ENCODE measurements at places on chromosomes 7 and 10. TPM values are rescaled to one million over a fixed set of nuclear protein-coding genes. Genes with fewer than 3 reads are reported as not detected.

The H2BK1 gene
- 3.8 TPM for total RNA-seq

DNA sequence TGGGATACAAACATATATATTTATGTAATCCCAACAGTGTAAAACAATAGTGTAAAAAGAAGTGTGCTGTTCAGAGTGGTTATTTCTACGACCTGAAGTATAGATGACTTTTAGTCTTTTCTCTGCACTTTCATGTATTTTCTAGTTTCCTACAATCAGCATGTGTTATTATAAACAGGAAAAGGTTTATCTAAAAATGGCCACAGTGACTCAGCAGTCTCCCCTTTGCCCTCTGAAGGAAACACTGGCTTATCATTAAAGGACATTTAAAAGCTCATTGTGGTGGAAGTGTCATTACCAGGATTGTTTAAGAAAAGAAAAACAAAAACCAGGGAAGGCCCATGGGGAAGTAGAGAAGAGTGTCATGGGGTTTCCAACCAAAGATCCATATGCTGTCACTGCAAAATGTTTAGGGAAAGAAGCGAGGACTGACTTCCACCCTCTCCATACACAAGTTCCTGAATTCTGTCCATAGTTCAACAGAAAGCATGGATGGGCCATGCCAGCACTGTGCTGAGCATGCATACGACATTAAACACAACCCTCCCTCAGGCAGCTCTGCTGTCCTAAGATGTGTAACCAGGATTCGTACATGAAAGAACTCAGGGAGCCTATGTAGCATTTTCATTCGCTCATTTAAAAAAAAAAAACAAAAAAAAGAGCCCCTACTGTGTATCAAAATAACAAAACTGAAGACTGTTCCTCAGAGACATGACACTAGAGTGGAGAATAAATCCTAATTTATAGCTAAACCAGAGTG is 10.2 kb downstream of the CYREN start:
- DNase-seq = no peak
- peak overlapping the region; percentile 52 for H3K4me3 ChIP-seq
- H3K4me1 ChIP-seq = peaks cover 21% of the 10 kb centered on the region
- H3K36me3 ChIP-seq = peaks cover 29% of the 10 kb centered on the region
- H3K27me3 ChIP-seq = no peaks in the 10 kb centered on the region

DNA sequence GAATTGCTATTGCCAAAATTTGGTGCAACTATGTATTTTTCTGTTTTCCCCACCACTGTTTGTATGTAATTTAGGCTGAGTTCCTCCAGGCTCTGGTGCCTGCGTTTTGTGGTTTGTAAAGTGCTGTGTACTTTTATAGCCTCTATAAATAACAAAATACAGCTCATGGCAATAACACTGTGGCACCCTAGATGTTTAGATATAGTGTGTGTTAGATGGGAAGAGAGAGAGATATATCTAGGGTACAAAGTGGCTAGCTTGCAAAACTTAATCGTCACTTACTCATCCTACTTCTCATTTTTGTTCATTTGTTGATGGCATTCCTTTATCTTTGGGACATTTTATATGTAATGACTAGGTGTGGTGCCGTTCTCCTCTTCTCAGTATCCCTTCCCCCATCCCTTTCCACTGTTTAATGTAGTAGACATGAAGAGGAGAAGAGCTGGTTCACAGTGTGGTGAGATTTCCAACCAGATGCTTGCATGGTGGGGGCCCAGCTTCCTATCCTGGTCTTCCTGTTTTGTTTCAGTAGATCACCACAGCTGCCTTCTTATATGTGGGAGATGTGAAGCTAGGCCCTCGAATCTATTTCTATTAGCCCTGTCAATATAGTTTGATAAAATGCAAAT is 115.0 kb downstream of the SND1 start:
- H3K36me3 ChIP-seq = no peaks in the 10 kb centered on the region
- no peaks in the 10 kb centered on the region for H3K4me1 ChIP-seq
- no peaks in the 10 kb centered on the region for H3K27me3 ChIP-seq
- H3K4me3 ChIP-seq = no peak overlapping the region

- peak overlapping the region; percentile 98 for H3K27ac ChIP-seq
- no peaks in the 10 kb centered on the region for H3K27me3 ChIP-seq
- peak overlapping the region; percentile 100 for H3K4me3 ChIP-seq
- peaks cover 64% of the 10 kb centered on the region for H3K36me3 ChIP-seq
- peaks cover 63% of the 10 kb centered on the region for H3K4me1 ChIP-seq
Observed at GRCh38 chr10:3781468-3782145, 3.4 kb downstream of the KLF6 start.

DNA sequence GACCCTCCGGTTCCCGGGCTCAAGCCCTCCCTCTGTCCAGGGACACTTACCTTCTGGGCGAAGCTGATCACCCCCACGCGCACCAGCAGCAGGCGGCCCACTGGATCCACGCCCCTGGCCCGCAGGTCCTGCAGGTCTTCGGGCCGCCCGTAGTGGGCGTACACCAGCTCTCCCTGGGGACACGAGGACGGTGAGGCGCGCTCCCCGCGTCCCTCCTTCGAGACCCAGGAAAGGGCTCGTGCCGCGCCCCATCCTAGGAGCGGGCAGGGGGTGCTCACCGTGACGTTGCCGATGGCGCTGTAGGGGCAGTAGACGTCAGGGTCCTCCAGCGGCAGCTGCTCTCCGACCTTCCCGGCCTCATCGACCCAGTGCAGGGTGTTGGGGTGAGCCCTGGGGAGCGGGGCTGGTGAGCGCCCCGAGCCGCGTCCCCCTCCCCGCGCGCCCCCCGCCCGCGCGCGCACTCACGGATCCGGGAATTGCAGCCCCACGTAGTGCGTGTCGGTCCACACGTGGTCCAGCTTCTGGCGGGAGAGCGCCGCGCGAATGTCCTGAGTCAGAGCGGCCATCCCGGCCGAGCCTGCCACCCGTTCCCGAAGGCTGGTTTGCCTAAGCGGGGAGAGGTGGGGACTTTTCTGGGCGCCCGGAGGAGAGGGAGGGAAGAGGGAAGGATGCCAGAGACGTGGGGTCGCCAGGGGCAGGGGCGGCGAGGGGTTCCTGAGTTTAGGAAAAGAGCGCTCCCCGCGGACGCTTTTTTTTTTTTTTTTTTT is 8.2 kb downstream of the TFR2 start:
- H3K4me1 ChIP-seq = peaks cover 7% of the 10 kb centered on the region
- peak overlapping the region; percentile 59 for H3K4me3 ChIP-seq
- peak overlapping the region; percentile 55 for H3K27ac ChIP-seq
- no peaks in the 10 kb centered on the region for H3K36me3 ChIP-seq
- peak; percentile 48 for DNase-seq

The VWDE gene
- 0.86 TPM for total RNA-seq

The ASB13 gene
- 2.9 TPM for total RNA-seq

GRCh38 chr7:106425017-106425719 is 140.4 kb upstream of the NAMPT start:
- no peaks in the 10 kb centered on the region for H3K27me3 ChIP-seq
- H3K4me1 ChIP-seq = peaks cover 12% of the 10 kb centered on the region
- peak; percentile 59 for DNase-seq

GRCh38 chr10:99905971-99906370 is 103.8 kb downstream of the DNMBP start:
- no peaks in the 10 kb centered on the region for H3K4me1 ChIP-seq
- no peaks in the 10 kb centered on the region for H3K27me3 ChIP-seq
- H3K36me3 ChIP-seq = no peaks in the 10 kb centered on the region
- no peak for DNase-seq

- H3K4me3 ChIP-seq = no peak overlapping the region
- H3K4me1 ChIP-seq = no peaks in the 10 kb centered on the region
- DNase-seq = no peak
- H3K27ac ChIP-seq = no peak overlapping the region
- H3K36me3 ChIP-seq = no peaks in the 10 kb centered on the region
Observed at GRCh38 chr7:48455363-48455762, 284.1 kb downstream of the ABCA13 start.

GRCh38 chr10:122544493-122544892 is 16.1 kb upstream of the DMBT1 start:
- no peak overlapping the region for H3K4me3 ChIP-seq
- DNase-seq = no peak
- no peak overlapping the region for H3K27ac ChIP-seq
- no peaks in the 10 kb centered on the region for H3K27me3 ChIP-seq
- peaks cover 17% of the 10 kb centered on the region for H3K4me1 ChIP-seq
- no peaks in the 10 kb centered on the region for H3K36me3 ChIP-seq

GRCh38 chr7:55521917-55522902 is 50.1 kb downstream of the VOPP1 start:
- H3K27ac ChIP-seq = no peak overlapping the region
- no peaks in the 10 kb centered on the region for H3K27me3 ChIP-seq
- no peak for DNase-seq
- peaks cover 39% of the 10 kb centered on the region for H3K36me3 ChIP-seq
- H3K4me1 ChIP-seq = peaks cover 49% of the 10 kb centered on the region
- H3K4me3 ChIP-seq = no peak overlapping the region

- no peak overlapping the region for H3K27ac ChIP-seq
- DNase-seq = no peak
- no peaks in the 10 kb centered on the region for H3K4me1 ChIP-seq
- H3K36me3 ChIP-seq = peaks cover 84% of the 10 kb centered on the region
- no peaks in the 10 kb centered on the region for H3K27me3 ChIP-seq
Observed at GRCh38 chr10:35056686-35057085, 33.5 kb downstream of the CUL2 start.

DNA sequence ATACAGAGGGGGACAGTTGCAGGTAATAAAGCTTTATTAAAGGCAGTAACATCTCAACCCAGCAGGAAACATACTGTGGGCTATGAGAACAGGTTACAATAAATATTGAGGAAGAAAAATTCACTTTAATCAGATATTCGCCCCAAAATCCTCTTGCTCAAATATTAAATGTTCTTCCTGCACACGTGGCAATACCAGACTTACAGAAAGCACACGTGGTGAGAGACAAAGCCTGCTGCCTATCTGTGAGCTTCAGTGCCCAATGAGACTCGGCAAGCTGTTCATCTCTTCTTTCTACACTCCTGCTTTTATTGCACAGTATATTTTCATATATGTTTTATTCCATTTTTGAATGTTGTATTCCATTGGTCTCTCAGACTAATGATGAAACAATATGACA is 113.2 kb downstream of the OR13A1 start:
- no peak overlapping the region for H3K4me3 ChIP-seq
- no peak for DNase-seq
- no peaks in the 10 kb centered on the region for H3K27me3 ChIP-seq

DNA sequence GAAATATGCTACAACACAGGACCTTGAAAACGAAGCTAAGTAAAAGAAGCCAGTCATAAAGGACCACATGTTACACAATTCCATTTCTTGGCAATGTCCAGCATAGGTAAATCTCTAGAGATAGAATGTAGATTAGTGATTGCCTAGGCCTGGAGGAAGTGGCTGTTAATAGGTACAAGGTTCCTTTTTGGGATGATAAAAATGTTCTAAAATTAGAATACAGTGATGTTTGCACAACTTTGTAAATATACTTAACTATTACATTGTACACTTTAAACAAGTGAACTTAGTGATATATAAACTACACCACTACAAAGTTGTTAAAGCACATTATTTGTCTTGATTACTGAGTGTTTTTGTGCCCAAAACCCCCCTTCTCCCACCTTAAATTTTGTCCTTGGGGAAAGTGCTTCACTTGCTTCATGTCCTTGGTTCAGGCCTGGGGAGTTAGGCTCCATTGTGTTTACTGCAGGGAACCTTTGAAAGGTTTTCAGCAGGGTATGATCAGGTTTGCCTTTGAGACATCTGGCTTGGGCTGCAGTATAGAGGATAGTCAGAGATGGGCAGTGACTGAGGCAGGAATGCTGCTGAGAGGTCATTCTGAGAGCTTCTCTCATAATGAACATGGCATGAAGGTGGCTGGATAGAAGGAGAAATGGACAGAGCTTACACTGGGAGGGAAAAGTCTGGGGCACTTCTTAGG is 1052.6 kb downstream of the REEP3 start:
- no peaks in the 10 kb centered on the region for H3K4me1 ChIP-seq
- DNase-seq = no peak
- H3K27ac ChIP-seq = no peak overlapping the region
- no peak overlapping the region for H3K4me3 ChIP-seq

- no peak overlapping the region for H3K27ac ChIP-seq
- no peak for DNase-seq
- peaks cover 2% of the 10 kb centered on the region for H3K27me3 ChIP-seq
Observed at GRCh38 chr10:23459308-23459939, 20.5 kb downstream of the OTUD1 start.

GRCh38 chr10:52146766-52147165 is 167.3 kb upstream of the DKK1 start:
- H3K4me3 ChIP-seq = no peak overlapping the region
- no peak overlapping the region for H3K27ac ChIP-seq
- DNase-seq = no peak
- H3K27me3 ChIP-seq = no peaks in the 10 kb centered on the region
- no peaks in the 10 kb centered on the region for H3K36me3 ChIP-seq

DNA sequence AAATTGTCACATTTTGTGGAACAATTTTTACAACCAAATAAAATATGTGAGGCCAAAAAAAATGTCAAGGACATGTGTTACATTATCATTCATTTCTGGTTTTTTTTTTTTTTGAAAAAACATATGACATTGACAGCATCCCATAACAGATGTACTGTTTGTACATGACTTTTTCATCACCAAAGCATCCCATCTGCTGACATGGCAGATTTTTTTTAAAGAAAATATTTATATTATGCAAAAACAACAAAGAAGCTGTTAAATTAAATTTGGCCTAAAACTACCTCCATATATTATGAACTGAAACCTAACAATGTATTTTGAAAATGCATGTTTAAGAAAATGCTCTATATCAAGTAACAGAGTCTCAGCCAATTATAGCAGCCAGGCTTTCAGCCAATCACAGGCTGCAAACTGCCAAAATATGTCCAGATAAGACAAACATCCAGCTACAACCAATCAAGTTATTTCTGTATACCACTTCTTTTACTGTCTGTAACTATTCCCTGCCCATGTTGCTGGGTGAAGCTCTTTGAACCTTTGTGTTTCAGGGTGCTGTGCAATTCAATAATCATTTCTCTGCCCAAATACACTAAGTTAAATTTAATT is 1111.8 kb downstream of the GRM8 start:
- H3K4me3 ChIP-seq = no peak overlapping the region
- no peak overlapping the region for H3K27ac ChIP-seq
- DNase-seq = no peak
- H3K27me3 ChIP-seq = no peaks in the 10 kb centered on the region
- no peaks in the 10 kb centered on the region for H3K36me3 ChIP-seq
- no peaks in the 10 kb centered on the region for H3K4me1 ChIP-seq

The ADARB2 gene
- 2.9 TPM for total RNA-seq

DNA sequence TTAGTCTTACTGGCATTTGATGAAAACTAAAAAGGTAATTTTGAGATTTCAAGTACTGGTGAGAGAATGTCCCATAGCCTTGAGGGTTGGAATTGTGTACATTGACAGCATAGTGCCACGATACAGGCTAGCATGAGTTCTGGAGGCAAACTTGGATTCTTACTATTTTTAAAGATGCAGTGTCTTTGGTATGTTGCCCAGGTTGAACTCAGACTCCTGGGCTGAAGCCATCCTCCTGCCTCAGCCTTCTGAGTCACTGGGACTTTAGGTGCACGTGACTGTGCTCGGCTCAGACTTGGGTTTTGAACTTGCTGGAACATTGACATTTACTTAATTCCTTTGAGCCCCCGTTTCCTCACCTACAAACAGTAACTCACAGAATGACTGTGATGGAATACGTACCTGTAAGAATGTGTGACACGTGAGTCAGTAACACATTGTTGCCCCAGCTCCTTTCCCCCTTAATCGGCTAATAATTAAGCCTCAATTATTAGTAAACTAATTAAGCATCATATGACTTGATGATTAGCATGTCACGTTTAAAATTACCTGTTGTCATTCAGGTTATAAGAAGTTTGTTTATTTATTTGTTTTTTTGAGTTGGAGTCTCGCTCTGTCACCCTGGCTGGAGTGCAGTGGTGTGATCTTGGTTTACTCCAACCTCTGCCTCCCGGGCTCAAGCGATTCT is 10.6 kb downstream of the DNAJB6 start:
- no peak for DNase-seq
- H3K27me3 ChIP-seq = no peaks in the 10 kb centered on the region
- H3K4me3 ChIP-seq = peak overlapping the region; percentile 58
- peaks cover 3% of the 10 kb centered on the region for H3K36me3 ChIP-seq
- no peak overlapping the region for H3K27ac ChIP-seq

The PPP1R17 gene
- not detected for total RNA-seq
